ENCODE measurements at places on chromosomes 6 and 20.

DNA sequence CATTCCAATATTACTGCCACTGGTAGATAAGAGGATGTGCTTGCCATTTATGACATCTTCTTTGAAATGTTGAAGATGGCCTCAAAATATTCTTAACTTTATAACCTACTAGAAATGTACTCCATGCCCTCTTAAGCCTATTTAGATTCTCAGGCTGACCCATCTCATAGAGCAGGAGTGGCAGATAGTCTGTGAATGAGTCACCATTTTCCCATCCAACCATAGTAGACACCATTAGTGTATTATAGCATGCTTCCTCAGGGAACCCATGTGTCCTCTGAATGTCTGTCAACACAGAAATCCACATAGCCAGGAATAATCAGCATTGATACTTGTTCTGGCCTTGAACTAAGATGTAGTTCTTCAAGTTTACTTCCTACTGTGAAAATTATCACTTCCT, 150.2 kb downstream of the IMPG1 start:
- DNase-seq: no peak

DNA sequence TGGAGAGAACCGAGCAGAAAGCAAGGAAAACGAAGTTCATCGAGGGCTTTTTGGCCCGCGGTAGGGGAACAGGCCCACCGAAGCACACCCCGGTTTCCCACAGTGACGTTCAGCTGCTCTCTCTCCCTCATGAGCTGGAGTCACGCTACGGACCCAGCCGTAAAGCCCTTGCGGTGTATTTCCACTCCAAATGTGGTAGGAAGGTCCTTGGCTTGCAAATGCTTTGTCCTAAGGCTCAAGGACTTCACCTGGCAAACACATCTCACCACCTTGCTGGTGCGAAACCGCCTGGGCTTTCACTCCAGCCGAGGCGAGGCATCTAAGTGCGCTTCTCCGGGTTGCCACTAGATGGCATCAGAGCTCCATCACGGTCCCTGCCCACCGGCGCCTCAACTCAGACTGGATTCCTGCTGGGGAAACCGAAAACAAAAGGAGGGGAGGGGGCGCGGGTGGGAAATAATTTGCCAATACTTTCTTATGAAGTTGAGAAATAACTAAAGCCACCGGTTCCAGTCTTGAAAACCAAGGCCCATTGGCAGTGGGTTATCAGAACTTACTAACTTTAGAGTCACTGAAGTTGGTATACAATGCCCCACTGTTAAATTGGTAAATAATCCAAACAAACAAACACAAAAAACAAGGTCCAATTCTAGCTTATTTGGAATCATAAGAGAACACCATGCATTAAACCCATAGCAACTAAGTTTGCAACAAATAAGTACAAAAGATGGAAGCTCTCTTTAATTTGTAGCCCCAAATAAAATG, 13.4 kb upstream of the FOXC1 start:
- peak; percentile 87 for DNase-seq

DNA sequence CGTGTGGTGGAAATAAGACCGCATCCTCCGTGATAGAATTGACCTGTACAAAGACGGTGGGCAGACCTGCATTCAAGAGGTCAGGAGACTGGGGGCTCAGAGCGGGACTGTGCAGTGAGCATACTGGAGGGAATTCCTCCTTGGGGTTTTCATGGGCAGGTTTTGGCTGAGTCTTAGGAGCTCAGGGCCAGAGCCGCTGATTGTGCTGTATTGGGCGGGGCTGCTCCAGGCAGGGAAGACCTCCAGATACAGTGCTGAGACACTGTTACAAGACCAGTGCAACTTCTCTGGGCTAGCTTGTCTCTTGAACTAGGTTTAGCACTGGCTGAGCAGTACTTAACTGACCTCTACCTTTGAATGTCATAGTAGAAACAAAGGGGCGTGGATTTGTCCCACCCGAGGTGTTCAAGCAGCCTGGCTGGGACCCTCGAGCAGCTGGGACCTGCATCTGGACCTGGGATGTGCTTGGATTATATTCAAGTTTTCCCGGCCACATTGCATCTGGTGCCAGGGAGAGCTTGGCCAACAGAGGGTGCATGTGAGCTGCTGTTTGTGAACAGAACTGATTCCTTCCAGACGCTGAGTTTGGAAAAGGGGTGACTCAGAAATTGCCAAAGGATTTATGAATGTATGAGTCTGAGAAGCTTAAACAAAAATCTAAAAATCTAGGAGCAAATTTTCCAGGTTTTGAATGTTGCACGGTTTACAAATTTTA, 33.4 kb upstream of the SLC22A1 start:
- DNase-seq: no peak

DNA sequence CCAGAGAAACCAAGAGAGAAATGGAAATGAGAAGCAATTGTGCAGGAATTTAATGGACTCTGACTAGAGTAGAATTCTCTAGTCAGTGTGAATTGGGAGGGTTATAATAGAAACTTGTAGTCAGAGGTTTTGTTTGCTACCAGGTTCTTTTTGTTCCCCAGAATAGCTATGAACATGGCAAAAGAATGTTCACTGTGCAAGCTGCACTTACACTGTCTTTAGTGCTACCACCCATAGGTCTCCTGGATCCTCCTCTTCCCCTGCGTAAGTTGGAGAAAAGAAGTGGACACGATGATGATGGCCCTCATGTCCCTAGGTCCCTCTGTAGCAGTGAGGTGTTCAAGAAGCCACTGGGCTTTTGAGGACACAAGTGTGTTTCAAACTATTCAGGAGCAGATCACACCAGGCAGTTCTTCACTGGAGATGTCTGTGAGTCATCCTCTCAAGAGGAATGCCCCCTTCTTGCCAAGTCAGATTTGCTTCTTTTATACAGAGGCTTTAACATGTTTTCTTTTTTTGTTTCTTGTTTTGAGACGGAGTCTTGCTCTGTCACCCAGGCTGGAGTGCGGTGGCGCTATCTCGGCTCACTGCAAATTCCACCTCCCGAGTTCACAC, 47.6 kb upstream of the SMIM8 start:
- no peak for DNase-seq

- DNase-seq: no peak
Observed at GRCh38 chr6:53293691-53294090, 55.1 kb downstream of the ELOVL5 start.

All from H1 (cell line).